Smooth muscle cell of the umbilical artery (primary cell): ENCODE measurements at places on chromosomes 7 and 10. TPM values are rescaled to one million over a fixed set of nuclear protein-coding genes. Genes with fewer than 3 reads are reported as not detected.

TYW1B gene
- 4.5 and 5.1 TPM in 2 replicates for total RNA-seq

CPA2 gene
- total RNA-seq: not detected in 2 replicates

PDK4 gene
- under 0.01 TPM in 1 of 2 replicates, not detected in the other for total RNA-seq

TMEM270 gene
- not detected in 2 replicates for total RNA-seq

CPXM2 gene
- total RNA-seq: 3.6 and 6.8 TPM in 2 replicates

LAMTOR4 gene
- 30.5 and 91.8 TPM in 2 replicates for total RNA-seq

HOXA4 gene
- 0.60 and 0.89 TPM in 2 replicates for total RNA-seq

ITPRID1 gene
- not detected in 2 replicates for total RNA-seq

TSPAN14 gene
- 11.0 and 51.6 TPM in 2 replicates for total RNA-seq

MINPP1 gene
- total RNA-seq: 52.7 and 52.9 TPM in 2 replicates

SFTPA2 gene
- total RNA-seq: not detected in 2 replicates

SEMA3E gene
- total RNA-seq: under 0.01 and 0.18 TPM in 2 replicates

ING3 gene
- 8.6 and 10.2 TPM in 2 replicates for total RNA-seq

SPRN gene
- total RNA-seq: 0.59 and 1.6 TPM in 2 replicates

WEE2 gene
- not detected in 2 replicates for total RNA-seq

RTKN2 gene
- 0.89 and 2.1 TPM in 2 replicates for total RNA-seq

CYP2C19 gene
- total RNA-seq: not detected in 2 replicates

ASB10 gene
- not detected in 2 replicates for total RNA-seq

PTN gene
- 4.4 and 7.7 TPM in 2 replicates for total RNA-seq

RHOBTB1 gene
- total RNA-seq: 17.7 and 24.3 TPM in 2 replicates

SYT15 gene
- 0.05 and 0.59 TPM in 2 replicates for total RNA-seq

CH25H gene
- total RNA-seq: not detected in 2 replicates

RBP3 gene
- total RNA-seq: under 0.01 TPM in 1 of 2 replicates, not detected in the other

ACTR3C gene
- total RNA-seq: 1.2 TPM in 2 replicates

DOCK4 gene
- 4.8 and 14.4 TPM in 2 replicates for total RNA-seq

ENO4 gene
- under 0.01 and 0.05 TPM in 2 replicates for total RNA-seq

LIPN gene
- not detected in 2 replicates for total RNA-seq

SEMA4G gene
- 1.2 and 1.4 TPM in 2 replicates for total RNA-seq

SLC13A1 gene
- total RNA-seq: not detected in 2 replicates

EPHB4 gene
- total RNA-seq: 57.0 and 69.2 TPM in 2 replicates

CYP26A1 gene
- not detected in 2 replicates for total RNA-seq

AKR1D1 gene
- total RNA-seq: not detected in 2 replicates

KLF14 gene
- under 0.01 TPM in 1 of 2 replicates, not detected in the other for total RNA-seq

NPFFR1 gene
- not detected in 2 replicates for total RNA-seq

MOGAT3 gene
- total RNA-seq: not detected in 2 replicates

HHEX gene
- 0.89 and 2.0 TPM in 2 replicates for total RNA-seq

GALNT17 gene
- total RNA-seq: not detected in 2 replicates

FFAR4 gene
- not detected in 2 replicates for total RNA-seq

SLC26A4 gene
- total RNA-seq: 0.30 and 0.46 TPM in 2 replicates

GIMAP1 gene
- total RNA-seq: under 0.01 TPM in 1 of 2 replicates, not detected in the other
